ENCODE measurements at places on chromosomes 3 and 15.
A peak's percentile ranks its signal among the peaks of the same experiment; 100 is the strongest.

DNA sequence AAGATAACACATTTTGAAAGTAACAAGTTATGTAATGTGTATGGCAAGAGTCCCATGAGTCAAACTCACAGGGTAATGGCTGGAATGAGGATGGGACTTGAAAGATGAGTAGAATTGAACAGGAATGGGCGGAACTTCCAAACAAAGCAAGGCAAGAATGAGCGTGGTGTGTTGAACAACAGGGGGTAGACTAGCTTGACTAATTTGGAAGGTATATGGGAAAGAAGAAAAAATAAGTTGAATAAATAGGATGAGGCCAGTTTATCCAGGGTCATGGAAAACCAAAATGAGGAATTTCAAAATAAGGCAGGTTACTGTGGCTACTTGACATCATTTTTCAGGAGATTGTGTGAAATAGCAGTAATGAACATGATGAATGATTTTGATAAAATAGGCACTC is 2.5 kb upstream of the DPH6 start:
- DNase-seq, result no peak

DNA sequence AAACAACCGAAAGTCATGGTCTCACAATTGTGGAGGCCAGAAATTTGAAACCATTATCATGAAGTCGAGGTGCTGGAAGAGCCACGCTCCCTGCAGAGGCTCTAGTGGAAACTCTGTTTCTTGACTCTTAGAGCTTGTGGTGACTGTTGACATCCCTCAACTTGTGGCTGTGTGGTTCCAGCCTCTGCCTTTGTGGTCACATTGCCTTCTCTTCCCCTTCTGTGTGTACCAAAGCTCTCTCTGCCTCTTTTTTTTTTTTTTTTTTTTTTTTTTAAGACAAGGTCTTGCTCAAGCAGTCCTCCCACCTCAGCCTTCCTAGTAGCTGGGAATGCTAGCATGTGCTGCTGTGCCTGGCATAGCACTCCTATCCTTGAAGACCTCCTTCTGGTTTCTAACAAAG is 48.7 kb upstream of the CRTC3 start:
- DNase-seq, result no peak

GRCh38 chr3:32177702-32178198 is 60.7 kb upstream of the CMTM8 start:
- DNase-seq, result peak; percentile 75

DNA sequence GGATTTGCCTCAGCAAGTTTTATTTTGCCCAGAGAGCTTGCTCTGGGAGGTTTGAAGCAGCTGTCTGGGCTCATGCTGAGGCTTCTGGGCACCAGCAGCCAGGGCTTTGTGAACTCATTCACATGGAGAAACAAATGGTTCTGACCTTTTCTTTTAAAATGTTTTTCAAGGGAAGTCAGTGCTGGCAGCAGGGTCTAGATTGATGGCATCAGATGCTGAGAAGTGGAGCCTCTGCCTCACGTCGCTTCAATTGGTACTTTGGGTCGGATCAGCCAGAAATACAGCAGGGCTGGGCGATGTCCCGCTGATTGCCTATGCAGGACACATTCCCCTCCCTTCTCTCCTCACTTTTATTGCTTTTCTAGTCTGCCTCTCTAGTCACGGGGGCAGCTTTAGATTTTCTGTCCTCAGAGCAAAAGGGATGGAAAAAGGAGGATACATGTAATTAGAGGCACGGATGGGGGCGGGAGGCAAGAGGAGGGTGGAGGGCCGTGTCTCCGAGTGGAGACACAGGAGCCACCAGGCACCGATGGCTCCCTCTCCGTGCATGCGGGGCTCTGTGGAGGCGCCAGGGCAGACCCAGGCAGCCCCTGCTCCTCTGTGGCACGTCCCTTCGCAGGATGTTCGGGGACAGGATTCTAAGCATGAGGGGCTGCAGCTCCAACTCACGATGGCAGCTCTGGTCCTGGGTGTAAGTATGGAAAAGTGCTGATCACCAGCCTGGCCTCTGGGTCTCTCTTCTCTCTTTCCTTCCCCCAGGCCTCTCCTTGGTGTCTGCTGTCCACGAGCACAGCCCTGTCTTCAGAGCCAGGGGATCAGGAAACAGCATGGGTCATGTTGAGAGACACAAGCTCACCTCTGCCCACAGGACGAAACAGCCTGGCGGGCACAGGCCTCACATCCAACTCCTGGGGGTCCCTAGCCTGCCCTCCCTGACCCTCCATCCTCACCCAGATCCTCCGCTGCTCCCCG is 116.1 kb downstream of the FAM43A start:
- DNase-seq, result no peak

- no peak for DNase-seq
Observed at GRCh38 chr3:67048067-67048714, 50.1 kb downstream of the KBTBD8 start.

GRCh38 chr15:64337761-64338160 is 18.2 kb downstream of the CSNK1G1 start:
- DNase-seq, result no peak

DNA sequence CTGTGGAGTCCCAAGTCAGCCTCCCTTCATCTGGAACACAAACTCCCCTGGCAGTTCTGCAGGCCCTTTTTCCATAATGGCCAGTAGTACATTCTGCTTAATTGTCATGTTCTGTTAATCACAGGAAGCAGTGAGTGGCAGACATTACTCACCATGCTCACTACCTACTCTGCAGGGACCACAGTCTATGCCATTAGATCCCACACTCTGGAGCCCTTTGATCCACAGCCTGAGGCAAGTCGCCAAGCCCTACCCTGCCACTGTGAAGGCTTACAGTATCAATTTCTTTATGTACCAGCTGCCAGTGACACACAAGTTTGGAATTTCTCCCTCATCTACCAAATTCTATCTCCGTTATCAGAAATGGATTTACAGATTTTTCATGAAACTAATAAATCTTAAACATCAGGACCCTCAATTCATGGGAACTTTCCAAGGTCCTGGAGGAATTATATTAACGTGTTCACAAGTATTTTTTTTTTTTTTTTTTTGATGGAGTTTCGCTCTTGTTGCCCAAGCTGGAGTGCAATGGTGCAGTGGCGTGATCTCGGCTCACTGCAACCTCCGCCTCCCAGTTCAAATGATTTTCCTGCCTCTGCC is 20.6 kb upstream of the WWTR1 start:
- DNase-seq, result no peak

- DNase-seq, result no peak
Observed at GRCh38 chr15:80934761-80935221, 54.8 kb downstream of the MESD start.

- DNase-seq, result no peak
Observed at GRCh38 chr15:98408231-98408630, 240.1 kb upstream of the IGF1R start.

DNA sequence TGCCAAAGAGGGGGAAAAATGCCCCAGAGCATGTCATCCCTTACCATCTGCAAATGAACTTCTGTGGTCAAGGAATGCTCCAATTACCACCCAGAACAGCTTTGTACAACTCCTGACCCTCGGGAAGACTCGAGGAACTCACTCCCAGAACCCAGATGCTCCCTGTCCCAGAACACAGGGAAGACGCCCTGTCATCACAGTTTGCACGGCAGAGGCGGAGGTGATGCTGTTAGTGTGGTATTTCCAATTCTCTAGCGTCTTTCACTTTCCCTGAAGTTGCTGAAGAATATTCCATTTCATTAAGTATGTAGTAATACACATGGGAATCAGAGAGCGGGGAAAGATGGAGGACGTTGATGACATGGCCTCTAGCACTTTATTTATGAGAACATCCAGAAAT is 193.7 kb downstream of the TIGIT start:
- no peak for DNase-seq

DNA sequence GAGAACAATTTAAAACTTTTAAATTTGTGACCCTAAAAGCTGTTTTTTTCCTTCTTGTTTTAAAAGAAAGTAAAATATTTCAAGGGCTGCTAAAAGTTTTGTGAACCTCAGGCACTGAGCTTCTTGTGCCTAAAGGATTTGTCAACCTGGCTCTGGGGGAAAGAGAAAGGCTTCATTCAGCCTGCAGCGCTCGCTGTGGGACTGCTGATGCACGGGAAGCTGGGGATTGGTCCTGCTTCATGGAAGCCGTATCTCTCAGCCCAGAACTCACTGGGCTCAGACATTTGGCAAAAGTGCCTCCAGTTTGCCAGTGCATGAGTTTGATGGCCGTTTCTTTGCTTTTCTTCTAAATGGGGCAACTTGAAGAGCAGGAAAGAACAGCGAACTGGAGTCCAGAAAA is 30.8 kb downstream of the TPRG1 start:
- no peak for DNase-seq

- no peak for DNase-seq
Observed at GRCh38 chr15:90994059-90994416, 297 bp downstream of the PRC1 start.

GRCh38 chr15:78906316-78906620 is 33.6 kb downstream of the MORF4L1 start:
- peak; percentile 28 for DNase-seq

GRCh38 chr15:83446904-83447709 is at the start of gene SH3GL3:
SH3GL3 (plus strand) TSS chr15:83447341; CDS start chr15:83447534, 193 bp downstream.
- peak; percentile 42 for DNase-seq

- no peak for DNase-seq
Observed at GRCh38 chr3:141076797-141077571, 25.8 kb downstream of the SPSB4 start.

DNA sequence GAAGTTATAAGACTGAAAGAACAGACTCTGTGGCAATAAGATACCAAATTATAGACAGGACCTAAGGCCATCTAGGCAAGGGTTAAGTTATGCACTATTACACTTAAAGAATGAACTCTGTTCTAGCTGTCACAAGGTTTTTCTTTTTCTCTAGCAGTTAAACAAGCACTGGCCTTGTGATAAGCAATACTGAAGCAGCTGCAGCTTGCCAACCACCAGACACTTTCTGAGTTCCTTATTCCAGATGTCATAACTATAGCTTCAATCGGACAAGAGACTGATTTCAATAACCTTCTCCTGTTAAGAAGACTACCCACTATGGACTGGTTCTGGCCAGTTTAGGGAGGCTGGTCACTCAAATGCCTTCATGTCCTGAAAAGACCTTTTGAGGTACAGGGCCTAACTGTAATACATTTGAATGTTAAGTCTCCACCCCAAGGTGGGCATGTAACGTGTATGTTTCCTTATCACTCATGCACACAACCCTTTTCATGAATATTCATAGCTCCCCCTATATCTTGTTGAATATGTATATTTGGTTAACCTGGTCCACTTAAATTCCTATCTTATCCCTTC is 85.8 kb downstream of the CFAP20DC start:
- DNase-seq, result no peak

- DNase-seq, result peak; percentile 4
Observed at GRCh38 chr15:83698294-83698693, 44.4 kb downstream of the ADAMTSL3 start.

DNA sequence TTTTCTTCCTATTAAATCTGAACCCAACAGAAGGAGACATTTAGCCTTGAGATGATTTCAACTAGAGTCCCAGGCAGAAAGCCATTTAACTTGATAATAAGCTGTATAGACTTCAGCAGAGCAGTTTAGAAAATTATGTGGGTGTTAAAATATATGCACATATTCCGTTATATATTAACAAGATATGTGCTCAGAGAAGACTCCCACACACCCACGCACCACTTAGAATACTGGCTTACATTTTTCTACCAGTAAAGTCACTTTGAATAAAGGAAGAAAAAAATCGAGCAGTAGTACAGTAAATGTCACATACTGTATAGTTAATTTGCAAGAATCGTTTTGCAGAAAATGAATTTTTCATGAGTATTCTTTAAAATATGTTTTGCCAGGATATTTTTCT is 599.3 kb downstream of the FGF12 start:
- DNase-seq, result no peak

- DNase-seq, result no peak
Observed at GRCh38 chr3:197028728-197029510, 698 bp downstream of the MELTF start.

DNA sequence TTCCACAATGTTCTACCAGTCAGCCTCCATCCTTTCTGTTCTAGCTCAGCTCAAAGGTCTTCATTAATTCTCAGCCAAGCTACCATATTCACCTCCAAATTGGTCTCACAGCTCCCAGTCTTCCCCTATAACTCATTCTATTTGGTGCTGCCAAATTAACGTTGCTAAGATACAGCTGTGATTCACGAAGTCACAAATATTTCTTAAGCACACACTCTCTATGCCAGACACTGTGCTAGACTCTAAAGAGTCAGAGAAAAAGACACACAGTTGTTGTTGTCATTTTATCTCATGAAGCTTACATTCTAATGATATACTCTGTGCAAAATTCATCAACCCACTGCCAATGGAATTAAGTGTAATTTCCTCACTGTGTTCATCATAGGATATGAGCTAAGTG is 102.8 kb downstream of the FRMD5 start:
- no peak for DNase-seq

DNA sequence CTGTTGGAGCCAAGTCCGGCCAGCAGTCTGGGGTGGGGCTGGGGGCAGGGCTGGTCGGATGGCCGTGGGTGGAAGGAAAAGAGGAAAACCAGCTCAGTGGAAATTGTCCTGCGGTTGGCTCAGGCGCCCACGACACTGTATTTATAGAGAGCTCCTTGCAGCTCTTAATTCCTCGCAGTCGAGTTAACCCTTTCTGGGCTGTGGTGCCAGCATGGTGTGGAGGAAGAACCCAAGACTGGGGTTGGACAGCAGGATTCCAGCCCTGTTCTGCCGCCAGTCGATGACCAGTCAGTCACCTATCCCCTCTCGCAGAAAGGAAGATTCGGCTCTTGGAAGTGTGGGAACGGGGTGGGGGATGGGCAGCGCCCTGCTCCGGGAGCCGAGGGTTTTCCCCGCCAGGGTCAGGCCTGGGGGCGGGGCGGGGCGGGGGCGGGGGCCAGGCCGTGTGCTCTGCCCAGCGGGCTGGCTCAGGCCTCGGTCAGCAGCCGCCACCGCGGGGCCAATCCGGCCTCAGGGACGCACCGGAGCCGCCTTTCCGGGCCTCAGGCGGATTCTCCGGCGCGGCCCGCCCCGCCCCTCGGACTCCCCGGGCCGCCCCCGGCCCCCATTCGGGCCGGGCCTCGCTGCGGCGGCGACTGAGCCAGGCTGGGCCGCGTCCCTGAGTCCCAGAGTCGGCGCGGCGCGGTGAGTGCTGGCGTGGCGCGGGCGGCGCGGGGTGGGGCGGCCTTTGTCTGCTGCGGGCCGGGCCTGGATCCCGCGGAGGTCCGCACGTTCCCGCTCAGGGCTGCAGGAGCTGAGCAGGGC is at the start of gene CD276:
CD276 (plus strand) TSS at position 607 of the 804 bp plus-strand sequence. CDS start 15,257 bp downstream, outside the sequence.
- peak; percentile 47 for DNase-seq

GRCh38 chr3:122099255-122099654 is 44.1 kb downstream of the CD86 start:
- no peak for DNase-seq

DNA sequence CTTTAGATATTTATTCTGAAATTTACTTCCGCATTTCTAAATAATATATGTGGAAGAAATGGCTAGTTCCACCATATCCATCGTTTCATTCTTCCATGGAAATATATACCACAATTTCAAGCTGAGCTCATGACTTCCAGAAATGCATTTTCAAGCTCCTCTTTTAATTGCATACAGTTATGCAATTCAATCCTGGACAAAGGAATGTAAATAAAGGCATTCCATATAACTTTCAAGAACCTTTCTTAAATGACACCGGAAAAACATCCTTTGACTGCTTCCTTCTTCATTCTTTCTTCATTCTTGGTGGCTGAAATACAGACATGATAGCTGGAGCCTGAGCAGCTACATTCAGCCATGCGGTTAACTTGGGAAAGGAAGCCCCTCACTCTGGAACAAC is 185.2 kb upstream of the GADL1 start:
- DNase-seq, result no peak

GRCh38 chr3:44883999-44884431 is 9.6 kb downstream of the TGM4 start:
- DNase-seq, result peak; percentile 93

- no peak for DNase-seq
Observed at GRCh38 chr3:101310978-101311375, 9.4 kb downstream of the IMPG2 start.
